ENCODE measurements at places on chromosomes 2 and 18. TPM values are rescaled to one million over a fixed set of nuclear protein-coding genes. Genes with fewer than 3 reads are reported as not detected.
A peak's percentile ranks its signal among the peaks of the same experiment; 100 is the strongest.

DNA sequence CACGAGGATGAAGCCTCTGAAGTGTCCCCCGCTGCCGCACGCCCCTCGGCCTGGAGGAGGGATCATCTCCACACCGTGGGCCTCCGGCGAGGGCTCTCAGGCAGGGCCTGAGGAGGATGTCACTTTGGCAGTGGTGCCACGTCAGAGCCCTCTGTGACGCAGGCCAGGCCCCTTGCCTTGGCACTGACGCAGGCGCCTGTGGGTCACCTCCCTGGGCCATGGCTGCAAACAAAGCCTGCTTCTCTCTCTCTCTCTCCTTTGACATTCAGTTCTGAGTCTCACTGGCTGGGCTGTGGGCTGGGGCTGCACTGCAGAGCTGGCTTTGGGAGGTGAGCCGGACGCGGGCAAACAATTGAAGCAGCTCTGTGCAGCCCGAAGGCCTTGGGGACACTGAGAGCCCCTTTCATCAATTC, 273.7 kb downstream of the TWIST2 start:
- H3K4me1 ChIP-seq: no peaks in the 10 kb centered on the region
- H3K27ac ChIP-seq: no peak overlapping the region
- no peaks in the 10 kb centered on the region for H3K27me3 ChIP-seq
- H3K4me3 ChIP-seq: no peak overlapping the region
- peaks cover 17% of the 10 kb centered on the region for H3K36me3 ChIP-seq

- no peak for DNase-seq
- no peak overlapping the region for H3K27ac ChIP-seq
- no peaks in the 10 kb centered on the region for H3K36me3 ChIP-seq
- no peak overlapping the region for H3K4me3 ChIP-seq
- no peaks in the 10 kb centered on the region for H3K27me3 ChIP-seq
- no peaks in the 10 kb centered on the region for H3K4me1 ChIP-seq
These were observed 106.5 kb upstream of the TMEM200C start for GRCh38 chr18:6001867-6002266.

DNA sequence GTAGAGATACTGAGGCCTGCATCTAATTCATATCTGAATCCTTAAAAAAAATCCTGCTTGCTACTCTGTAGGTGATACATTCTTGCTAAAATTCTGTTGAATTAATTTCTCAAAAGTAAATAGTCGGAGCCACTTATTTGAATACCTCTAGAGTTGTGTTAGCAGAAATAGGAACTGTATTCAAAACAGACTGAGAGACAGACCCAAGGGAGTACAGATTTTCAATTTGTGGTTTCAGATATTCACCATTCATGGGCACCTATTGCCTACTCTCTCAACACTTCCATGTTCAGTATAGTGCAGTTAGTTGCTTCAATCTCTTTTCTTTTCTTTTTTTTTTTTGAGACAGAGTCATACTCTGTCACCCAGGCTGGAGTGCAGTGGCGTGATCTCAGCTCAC, 46.6 kb upstream of the CTLA4 start:
- H3K36me3 ChIP-seq: no peaks in the 10 kb centered on the region
- no peak overlapping the region for H3K27ac ChIP-seq

DNA sequence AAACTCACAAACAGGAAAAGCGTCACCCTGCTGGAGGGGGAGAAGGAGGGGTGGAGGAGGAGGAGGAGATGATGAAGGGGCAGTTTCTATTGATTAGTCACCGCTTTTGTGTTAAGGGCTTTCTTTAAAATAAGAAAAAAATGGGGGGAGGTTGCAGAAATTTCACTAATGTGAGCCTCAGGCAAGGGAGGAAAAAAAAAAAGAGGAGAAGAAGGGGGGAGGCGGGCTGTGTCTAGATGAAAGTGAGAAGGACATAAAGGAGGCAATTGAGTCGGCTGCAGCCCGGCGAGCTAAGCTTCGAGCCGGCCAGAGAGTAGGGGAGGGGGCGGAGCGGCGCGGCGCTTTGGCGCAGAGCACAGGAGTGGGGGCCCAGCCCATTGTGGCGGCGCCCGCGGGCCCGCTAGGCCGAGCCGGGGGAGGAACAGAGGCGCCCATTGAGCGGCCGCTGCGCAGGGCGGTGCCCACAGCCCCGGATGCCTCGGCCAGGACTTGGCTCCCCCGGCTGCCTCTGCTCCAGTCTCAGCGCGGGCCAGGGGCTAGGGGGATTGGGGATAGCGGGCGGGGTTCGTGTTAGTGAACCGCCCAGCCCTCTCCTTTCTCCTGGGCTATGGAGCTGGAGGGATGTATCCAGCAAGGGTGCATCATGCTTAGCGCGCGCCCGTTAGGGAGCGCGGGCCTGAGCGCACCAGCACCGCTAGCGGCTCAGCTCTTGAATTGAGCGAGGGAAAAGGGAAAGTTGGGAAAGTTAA, 7.9 kb downstream of the PAX3 start:
- peaks cover 91% of the 10 kb centered on the region for H3K27me3 ChIP-seq
- H3K4me1 ChIP-seq: peaks cover 17% of the 10 kb centered on the region
- DNase-seq: no peak
- peak overlapping the region; percentile 36 for H3K4me3 ChIP-seq

GRCh38 chr2:32863803-32864202, 83.0 kb upstream of the LTBP1 start:
- no peaks in the 10 kb centered on the region for H3K36me3 ChIP-seq
- peaks cover 40% of the 10 kb centered on the region for H3K4me1 ChIP-seq
- no peaks in the 10 kb centered on the region for H3K27me3 ChIP-seq
- H3K4me3 ChIP-seq: no peak overlapping the region
- peak overlapping the region; percentile 91 for H3K27ac ChIP-seq

- H3K4me1 ChIP-seq: peaks cover 26% of the 10 kb centered on the region
- H3K4me3 ChIP-seq: no peak overlapping the region
- H3K27ac ChIP-seq: no peak overlapping the region
- no peaks in the 10 kb centered on the region for H3K36me3 ChIP-seq
These were observed 112.1 kb downstream of the MCFD2 start for GRCh38 chr2:46803547-46803878.

GRCh38 chr2:198961547-198961946, 496.2 kb downstream of the SATB2 start:
- DNase-seq: no peak
- H3K36me3 ChIP-seq: no peaks in the 10 kb centered on the region
- H3K4me1 ChIP-seq: no peaks in the 10 kb centered on the region
- no peak overlapping the region for H3K4me3 ChIP-seq
- H3K27ac ChIP-seq: no peak overlapping the region

DNA sequence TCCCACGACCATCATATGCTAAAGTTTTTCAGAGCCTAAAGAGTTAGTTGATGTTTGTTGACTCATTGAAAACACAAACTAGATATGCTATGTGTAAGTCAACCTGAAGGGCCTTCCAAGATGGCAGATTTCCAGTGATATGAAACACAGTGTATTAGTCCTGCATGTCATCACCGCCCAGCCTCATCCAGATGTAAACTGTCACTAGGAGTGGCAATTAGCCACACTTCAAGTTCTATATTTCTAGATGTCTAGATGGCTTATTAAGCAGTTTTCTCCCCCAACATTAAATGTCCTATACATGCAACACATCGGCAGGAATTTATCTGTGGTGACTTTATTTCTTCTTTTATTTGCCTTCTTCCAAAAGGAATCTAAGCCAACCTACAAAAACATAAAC, 444.1 kb upstream of the SMIM21 start:
- H3K27ac ChIP-seq: no peak overlapping the region
- H3K27me3 ChIP-seq: no peaks in the 10 kb centered on the region
- no peaks in the 10 kb centered on the region for H3K4me1 ChIP-seq

DNA sequence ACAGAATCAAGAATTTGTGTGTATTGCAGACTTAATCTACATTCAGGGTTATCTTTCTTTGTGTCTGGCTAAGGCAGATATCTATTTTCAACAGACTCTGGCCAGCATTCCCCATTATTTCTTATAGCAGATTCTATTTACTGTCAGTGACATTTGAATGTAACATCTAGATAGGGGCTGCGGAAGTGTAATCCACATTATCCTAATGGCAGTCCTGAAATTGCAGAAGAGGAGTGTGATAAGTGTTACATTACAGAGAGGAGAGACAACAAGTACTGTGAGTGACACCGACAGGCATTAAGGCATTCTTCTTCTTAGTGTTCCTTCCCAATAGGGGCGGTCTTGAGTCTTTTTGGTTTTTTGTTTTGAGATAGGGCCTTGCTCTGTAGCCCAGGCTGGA, 598.2 kb upstream of the NXPH2 start:
- no peaks in the 10 kb centered on the region for H3K36me3 ChIP-seq
- no peaks in the 10 kb centered on the region for H3K27me3 ChIP-seq
- DNase-seq: no peak
- no peaks in the 10 kb centered on the region for H3K4me1 ChIP-seq
- no peak overlapping the region for H3K4me3 ChIP-seq
- H3K27ac ChIP-seq: no peak overlapping the region

DNA sequence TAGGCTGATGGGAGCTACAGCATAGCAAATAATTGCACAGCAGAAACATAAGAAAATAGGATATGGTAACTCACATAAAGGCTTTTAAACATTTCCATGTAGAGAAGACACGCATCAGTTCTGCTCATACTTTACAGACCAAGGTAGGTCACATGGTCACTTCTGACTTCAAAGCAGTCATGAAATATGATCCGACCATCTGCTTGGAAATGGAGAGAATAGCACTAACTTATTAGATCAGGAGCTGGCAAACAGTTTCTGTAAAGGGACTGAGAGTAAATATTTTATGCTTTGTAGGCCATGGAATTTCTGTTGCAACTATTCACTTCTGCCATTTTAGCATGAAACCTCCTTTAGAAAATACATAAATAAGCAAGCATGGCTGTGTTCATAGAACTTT, 936.6 kb upstream of the FANCL start:
- H3K36me3 ChIP-seq: no peaks in the 10 kb centered on the region
- H3K27me3 ChIP-seq: peaks cover 2% of the 10 kb centered on the region
- H3K4me3 ChIP-seq: no peak overlapping the region
- no peak for DNase-seq
- peaks cover 9% of the 10 kb centered on the region for H3K4me1 ChIP-seq

DNA sequence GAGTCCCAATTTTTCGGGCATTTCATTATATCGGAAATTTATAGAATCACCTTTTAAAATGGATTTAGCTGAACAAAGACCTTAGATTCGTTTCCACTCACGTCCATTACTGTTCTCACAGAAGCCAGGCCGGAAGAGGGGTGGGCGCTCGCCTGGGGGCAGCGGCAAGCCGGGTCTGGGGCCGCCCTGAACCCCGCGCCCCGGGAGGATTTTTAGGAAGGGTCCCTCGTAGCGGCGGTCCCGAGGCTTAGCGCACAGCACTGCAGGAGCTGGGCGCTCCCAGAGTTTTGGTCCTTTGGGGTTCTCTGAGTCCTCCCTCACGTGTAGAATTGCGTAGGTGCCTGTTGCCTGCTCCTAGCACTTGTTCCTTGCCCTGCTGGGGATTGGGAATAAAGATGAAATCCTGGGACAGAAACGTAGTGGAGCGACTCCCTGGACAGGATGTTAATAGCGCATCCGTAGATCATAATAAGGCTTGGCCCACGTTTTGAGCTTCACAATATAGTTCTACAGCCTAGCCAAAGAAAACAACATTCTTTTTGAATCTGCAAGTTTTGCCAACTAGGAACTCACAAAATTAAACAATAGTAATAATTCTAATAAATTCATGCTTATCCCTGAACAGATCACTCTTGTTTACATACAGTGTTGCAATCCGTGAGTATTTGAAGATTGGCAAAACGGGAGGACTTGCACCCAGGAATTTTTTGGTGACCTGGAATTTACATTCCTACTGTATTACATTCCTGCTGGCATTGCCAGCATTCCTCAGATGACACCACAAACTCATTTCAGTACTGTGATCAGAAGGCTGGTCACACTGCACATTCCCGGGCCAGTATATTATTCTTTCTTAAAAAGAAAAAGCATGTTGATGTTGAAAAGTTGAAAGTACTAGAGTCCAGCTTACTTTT, 875 bp downstream of the C18orf63 start:
- H3K36me3 ChIP-seq: no peaks in the 10 kb centered on the region
- peaks cover 10% of the 10 kb centered on the region for H3K4me1 ChIP-seq
- H3K27ac ChIP-seq: no peak overlapping the region
- H3K4me3 ChIP-seq: no peak overlapping the region

DNA sequence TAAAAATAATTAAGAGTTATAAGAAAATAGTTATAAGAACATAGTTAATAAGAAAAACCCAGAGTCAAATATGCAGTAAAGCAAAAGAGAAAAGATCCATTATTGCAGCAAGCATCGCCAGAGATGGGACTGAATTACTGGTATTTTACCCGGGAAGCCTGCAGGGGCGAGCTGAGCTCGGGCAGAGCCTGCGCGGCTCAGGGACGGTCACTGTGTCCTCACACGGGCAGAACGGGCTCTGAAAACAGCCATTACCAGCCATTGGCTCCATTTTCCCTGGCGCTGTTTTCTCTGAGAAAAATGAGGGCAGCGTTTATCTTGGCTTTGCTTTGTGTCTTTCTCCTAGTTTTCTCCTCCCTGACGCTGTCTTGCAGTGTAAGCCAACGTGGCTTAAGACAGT, 95.3 kb upstream of the ALKAL2 start:
- peak; percentile 46 for DNase-seq
- H3K36me3 ChIP-seq: peaks cover 3% of the 10 kb centered on the region
- H3K27ac ChIP-seq: no peak overlapping the region

GRCh38 chr2:172288603-172289002, 138.8 kb upstream of the ITGA6 start:
- H3K27me3 ChIP-seq: no peaks in the 10 kb centered on the region
- H3K27ac ChIP-seq: no peak overlapping the region
- H3K4me1 ChIP-seq: peaks cover 30% of the 10 kb centered on the region
- no peak overlapping the region for H3K4me3 ChIP-seq
- DNase-seq: no peak

DNA sequence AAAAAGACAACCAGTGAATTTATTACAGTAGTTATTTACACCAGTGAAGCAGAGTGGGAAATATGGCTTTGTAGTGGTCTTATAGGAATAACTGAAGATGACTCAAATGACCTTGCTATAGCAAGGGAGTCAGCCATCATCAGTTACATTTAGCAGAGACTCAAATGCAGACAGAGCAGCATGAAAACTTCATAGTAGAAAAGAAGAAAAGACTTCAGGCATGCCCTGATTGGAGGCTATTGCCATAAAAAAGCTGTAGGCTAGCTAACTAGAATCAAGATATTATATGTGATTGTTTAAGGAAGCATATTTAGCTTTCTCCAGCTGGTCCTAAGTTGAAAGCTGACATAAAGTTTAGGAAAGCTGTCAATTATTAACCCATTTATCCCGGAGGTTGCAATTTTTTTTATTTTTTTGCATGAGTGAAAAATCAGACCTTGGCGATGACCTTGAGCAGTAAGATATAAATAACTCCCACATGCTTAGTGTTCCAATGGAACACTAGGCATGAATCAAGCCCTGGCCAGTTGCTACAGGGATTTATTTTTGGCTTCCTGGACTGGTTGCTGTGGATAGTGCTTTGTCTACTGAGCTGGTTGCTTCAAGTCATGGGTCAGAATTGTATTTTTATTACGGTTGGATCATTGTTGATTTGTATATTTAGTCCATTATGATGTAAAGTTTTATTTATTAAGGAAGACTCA, 675.6 kb upstream of the VRK2 start:
- H3K4me3 ChIP-seq: no peak overlapping the region
- no peaks in the 10 kb centered on the region for H3K36me3 ChIP-seq
- no peak for DNase-seq
- peaks cover 22% of the 10 kb centered on the region for H3K4me1 ChIP-seq
- H3K27me3 ChIP-seq: no peaks in the 10 kb centered on the region

SCG2 gene
- total RNA-seq: 132 TPM

CDK15 gene
- total RNA-seq: 0.70 TPM

DSG4 gene
- total RNA-seq: not detected

SNORC gene
- total RNA-seq: 1.9 TPM

IL1F10 gene
- total RNA-seq: not detected
